ENCODE measurements at places on chromosomes 1 and 21.
A peak's percentile ranks its signal among the peaks of the same experiment; 100 is the strongest.

DNA sequence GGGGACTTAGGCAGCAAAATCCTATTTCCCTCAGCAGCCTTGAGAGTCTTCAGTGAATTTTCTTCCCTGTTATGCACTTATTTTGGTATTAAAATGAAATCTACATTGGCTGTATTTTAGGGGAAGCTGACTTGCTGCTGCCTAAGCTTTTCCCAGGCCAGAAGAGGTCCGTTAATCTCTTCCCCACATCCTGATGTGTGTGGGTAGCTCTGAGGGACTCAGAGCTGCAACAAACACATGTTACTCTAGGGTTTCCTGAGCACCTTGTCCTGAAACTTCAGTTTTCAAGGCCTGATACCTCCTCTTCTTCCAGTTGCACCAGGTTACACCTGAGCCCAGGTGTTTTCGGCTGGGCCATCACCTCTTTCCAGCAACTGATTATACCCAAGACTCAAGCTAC, 51.5 kb downstream of the SYT6 start:
- no peak for DNase-seq

- DNase-seq, result peak; percentile 57
Measured at GRCh38 chr1:2073382-2074230, 23.4 kb downstream of the PRKCZ start.

DNA sequence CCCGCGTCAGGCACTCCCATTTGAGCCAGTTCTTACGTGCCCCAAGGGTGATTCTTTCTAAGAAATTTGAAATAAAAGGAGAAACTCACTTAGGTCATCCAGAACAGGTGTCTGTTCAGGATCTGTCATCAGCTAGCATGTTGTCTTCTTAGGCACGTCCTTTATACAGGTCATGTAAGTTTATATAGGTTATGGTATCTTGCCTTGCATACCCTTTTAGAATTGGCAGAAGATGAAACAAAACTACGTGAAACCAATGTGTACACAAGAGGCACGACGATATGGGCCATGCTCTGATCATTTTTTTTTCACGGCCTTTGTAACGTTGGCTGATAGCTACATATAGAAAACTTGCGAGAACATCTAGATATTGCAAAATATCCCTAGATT, 579 bp upstream of the GTF2B start:
- no peak for DNase-seq

DNA sequence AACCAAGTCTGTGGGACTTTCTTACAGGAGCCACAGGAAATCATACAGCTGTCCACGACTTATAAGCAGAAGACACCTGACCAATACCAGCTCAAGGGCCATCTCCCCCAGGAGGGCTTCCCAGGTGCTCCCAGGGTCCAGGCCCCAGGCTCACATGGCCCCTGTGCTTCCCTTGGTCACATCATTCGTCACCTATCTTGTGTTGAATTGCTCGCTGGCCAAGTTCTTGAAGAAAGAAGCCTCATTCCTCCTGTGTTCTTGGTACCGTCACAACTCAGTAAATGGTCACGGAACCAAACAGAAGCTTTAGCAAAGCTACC, 3.0 kb downstream of the NPHP4 start:
- DNase-seq, result no peak

DNA sequence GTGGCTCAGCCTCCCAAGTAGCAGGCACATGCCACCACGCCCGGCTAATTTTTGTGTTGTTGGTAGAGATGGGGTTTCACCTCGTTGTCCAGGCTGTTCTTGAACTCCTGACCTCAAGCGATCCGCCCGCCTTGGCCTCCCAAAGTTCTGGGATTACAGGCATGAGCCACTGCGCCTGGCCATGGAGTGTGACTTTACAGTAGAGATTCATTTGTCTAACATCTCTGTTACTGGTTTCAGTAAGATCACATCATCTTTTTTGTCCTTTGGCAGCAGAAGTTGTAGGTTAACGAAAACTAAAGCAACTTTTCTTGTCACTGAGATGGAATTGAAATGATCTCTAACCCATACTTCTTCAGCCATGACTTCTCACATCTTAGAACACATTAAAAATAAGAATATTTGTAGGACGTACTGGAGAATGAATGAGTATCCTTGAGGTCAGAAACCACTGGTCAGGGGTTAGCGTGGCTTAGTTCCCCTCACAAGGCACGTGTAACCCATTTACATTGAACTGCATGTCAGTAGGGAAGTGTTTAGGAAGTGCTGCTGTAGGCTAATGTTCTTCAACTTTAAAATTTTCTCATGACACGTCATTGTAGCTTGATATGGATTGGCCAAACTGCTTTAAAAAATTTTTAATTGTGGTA, 75.9 kb downstream of the CAMTA1 start:
- no peak for DNase-seq

DNA sequence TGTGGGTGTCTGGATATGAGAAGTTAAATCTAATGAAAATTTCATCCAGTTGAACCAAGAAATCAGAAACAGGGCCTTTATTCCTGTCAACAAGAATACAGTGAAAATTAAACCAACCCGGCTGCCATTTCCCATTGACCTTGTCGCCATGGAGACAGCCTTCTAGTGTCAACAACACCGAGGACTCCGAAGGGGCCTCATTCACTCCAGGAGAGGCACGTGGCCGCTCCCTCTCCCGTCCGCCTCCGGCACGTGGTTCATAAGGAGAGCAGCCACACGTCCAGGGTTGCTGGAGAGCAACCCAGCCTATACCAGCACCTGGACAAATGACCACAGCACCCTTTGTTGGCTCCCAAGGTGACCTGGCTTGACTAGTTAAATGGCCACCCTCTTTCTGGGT, 120.3 kb upstream of the VAMP3 start:
- DNase-seq, result no peak

GRCh38 chr1:181482521-181483284, 614 bp upstream of the CACNA1E start:
- no peak for DNase-seq

DNA sequence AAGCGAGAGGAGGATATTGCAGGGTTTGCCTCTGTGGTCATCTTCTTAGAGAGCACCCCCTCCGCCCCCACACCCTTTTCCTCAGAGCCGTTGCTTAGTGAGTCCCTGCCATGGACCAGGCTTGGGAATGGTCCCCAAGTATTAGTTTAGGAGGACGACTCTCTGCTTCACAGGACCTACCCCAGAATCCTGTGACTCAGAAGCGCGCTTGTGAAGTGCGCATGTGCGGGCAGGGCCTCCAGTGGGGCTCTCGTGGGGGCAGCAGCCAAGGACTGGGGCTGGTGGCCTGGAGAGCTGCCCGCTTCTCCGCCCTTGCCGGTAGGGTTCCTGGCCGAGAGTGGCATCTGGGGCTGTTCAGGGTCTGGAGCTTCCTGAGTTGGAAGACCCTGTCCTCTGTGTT, 37.3 kb upstream of the HMGN1 start:
- DNase-seq, result peak; percentile 43

- DNase-seq, result no peak
Measured at GRCh38 chr21:34345892-34346291, 17.9 kb upstream of the KCNE2 start.

DNA sequence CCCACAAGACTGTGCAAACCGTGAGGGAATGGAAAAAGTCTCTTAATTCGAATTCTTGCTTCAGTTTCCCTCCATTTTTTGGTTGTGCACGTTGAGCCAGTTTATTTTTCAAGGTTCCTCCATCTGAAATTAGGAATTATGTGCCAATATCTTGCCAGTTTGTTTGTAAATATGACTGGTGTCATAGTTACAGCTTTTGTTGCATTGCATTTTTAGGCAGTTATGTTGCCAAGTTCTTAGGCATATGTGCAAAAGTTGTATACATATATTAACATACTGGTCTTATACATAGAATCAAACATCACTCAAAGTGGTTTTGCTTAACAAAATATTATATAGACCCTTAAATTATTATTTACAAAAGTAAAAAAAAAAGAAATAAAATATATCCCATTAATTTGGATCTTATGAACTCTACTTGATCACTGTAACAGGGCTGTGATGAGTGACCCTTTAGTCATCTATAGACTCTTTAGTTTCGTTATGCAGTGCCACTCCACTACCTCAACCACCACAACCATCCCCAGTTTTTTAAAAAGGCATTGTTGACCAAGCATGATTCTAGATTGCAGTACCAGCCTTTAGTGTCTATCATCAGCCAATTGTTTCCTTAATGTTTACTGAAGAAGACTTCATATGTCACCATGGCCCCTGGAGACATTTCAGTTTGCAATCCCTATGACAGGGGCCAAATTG, 20.9 kb upstream of the DYNLT5 start:
- DNase-seq, result no peak

GRCh38 chr21:38314558-38314957, 57.8 kb downstream of the KCNJ15 start:
- no peak for DNase-seq

- no peak for DNase-seq
Measured at GRCh38 chr1:71687376-71687775, 595.0 kb downstream of the NEGR1 start.

DNA sequence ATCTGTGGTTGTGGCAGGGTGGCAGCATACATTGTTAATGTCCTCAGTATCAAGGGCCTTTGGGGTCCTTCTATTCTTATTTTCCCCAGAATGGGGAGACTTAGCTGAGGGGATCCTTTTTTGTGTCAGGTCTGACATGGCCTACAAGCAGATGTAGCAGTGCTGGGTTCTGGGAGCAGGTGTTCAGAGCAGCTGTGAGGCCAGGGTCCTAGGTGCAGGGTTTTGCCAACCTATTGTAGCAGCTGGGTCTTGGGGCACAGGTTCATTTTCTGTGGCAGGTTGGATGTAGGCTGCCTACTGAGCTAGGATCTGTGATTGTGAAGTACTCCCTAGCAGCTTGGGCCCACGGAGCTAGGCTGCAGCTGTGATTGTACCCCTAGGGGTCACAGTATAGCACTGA, 60.1 kb downstream of the DIPK1A start:
- no peak for DNase-seq

- peak; percentile 96 for DNase-seq
Measured at GRCh38 chr1:205172729-205173366, 38.7 kb downstream of the DSTYK start.

DNA sequence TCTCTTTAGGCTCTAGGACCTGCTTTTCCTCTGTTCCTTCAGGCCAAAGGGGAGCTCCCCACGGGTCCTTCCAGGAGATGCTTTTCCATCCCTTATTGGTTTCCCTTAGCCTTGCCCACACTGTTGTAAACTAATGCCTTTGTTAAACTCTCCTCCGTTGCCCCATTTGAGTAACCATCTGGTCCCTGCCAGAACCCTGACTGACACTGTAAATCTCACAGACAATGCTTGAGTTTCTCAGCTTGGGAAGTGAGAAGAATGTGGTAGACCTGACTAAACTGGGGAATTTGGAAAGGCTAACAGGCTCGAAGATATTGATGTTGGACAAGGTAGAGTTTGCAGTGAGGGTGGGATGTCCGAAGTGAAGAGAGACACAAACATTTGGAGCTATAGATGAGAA, 11.4 kb downstream of the AKNAD1 start:
- DNase-seq, result no peak
